NCI-H187 treated with DMSO at 0.1 percent for 48 hours (cell line): ENCODE measurements at places on chromosomes 7 and 10.

DNA sequence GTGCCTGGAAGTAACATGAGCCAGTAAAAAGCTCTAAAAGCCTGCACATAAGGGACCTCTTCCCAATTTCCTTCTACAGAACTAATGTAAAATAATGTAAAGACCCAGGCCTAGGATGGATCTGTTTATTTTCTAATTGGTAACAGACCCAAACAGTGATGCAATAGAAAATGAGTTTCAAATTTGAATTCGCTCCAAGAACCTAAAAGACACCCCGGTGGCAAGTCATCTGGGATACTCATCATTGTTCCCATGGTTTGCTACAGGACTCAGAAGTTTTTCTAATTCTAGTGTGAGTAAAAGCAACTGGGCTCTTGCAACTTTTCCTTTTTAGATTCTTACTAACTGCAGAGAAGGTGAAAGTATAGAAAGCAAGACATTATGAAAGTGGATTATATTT, 271.3 kb upstream of the CACNA2D1 start:
- no peak for DNase-seq

- DNase-seq: no peak
Observed at GRCh38 chr7:104255616-104256015, 47.8 kb upstream of the ORC5 start.

DNA sequence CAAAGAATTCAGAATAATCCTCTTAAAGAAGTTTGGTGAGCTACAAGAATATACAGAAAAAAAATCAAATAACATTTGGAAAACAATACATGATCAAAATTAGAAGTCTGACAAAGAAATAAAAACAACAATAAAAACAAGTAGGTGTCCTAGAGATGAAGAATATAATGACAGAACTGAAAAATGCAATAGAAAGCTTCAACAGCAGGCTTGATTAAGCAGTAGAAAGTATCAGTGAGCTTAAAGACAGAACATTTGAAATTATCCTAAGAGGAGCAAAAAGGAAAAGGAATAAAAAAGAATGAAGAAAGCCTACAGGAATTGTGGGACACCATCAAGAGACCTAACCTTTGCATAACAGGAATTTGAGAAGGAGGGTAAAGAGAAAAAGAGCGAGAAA, 238.8 kb downstream of the ZEB1 start:
- DNase-seq: no peak

DNA sequence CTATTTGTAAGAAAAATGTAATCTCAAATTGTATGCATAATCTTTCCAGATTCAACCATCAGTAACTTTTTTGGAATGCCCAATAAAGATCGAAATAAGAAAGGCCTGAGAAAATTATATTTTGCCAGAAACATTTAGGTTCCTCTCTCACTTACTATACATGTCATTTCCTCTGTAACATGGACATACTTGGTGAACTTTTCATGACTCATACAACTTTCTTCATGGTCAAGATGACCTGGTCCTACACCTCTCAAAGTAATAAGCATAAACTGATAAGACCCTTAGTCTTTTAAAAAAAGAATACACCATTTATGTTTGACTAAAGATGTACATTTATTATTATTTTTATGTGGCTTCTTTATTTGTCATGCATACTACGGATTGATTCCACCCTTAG, 125.3 kb downstream of the REEP3 start:
- DNase-seq: no peak

GRCh38 chr10:69649786-69650550, 19.9 kb downstream of the FAM241B start:
- DNase-seq: no peak

- DNase-seq: no peak
Observed at GRCh38 chr10:118607768-118608354, 12.4 kb upstream of the PRLHR start.

DNA sequence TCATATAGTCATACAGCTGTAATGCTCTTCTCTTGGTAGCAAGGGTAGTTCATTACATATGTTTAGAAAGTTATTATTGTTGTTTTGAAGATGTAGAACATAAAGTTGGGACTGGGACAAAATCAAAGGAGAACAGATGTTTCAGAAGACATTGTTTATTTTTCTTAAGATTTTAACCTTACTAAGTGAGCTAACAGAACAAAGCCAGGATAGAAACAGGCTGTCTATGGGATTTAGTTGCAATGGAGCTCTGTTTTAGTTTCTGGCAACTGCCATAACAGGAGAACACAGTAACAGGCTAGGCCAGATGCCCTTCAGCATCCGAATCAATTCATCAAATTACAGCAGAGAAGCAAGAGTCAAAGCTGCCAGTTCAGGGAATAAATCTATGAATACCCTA, 382.4 kb downstream of the ARL4A start:
- DNase-seq: no peak

GRCh38 chr7:767941-768731, 41.1 kb upstream of the PRKAR1B start:
- DNase-seq: no peak

DNA sequence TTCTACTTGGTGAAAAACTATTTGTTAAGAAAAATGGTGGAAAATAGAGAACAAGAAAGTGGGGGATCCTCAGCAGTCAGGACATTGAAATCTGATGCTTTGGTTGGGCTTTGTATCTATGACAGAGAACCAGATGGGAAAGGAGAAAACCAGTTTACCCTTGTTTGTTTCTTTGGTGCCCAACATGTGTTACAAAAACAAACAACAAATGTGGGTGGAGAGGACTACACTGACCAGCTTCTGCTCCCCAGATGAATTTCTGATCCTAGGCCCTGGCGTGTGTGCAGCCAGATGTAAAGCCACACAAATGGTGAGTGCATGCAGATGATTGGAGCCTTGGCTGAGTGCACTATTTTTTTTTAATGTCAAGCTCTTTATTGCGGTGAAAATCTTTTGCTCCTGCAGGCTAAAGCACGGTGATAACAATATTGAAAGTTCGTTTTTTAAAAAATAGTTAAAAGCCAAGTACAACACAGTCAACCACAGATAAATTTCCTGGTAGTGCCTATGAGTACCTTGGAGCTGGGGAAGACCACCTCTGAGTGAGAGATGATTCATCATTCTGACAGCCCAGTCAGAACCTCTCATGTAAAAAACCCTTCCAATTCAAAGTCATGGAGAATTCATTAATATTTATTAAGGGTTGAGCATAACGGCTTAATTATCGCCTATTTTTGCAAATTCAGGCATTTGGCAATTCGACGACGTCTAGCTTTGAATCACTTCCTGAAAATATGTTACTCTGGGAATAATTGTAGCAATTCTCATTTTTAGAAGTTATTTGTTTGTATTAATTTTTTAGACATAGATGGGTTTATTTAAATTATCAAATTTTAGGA, 163.7 kb downstream of the AGMO start:
- no peak for DNase-seq

DNA sequence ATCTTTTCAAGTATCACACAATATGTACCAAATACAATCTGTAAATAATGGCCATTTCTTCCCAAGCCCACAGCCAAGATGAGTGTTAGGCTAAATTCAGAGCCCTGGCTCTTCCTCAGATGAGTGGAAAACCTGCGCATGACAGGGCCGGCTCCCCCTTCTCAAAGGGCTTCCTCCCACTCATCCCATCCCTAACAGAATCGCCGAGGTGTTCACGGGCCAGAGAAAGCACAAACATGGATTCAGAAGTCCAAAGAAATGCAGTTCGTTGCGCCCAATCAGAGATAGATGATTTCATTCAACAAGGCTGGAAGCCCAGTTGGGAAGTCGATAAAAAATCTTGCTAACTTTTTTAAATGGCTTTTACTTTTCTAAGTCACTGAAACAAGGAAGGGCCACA, 121.8 kb downstream of the UBE2H start:
- DNase-seq: no peak

- DNase-seq: no peak
Observed at GRCh38 chr7:71457846-71458590, 326.1 kb downstream of the GALNT17 start.

GRCh38 chr10:26479766-26480492, 41.8 kb downstream of the APBB1IP start:
- no peak for DNase-seq

- no peak for DNase-seq
Observed at GRCh38 chr7:111855842-111856227, 293.5 kb upstream of the IMMP2L start.

- no peak for DNase-seq
Observed at GRCh38 chr10:129883626-129884397, 80.3 kb downstream of the EBF3 start.

GRCh38 chr10:69866688-69867461, 65.2 kb downstream of the COL13A1 start:
- no peak for DNase-seq

GRCh38 chr10:121325490-121326231, 272.6 kb downstream of the FGFR2 start:
- DNase-seq: no peak

- no peak for DNase-seq
Observed at GRCh38 chr10:91621483-91622113, 11.3 kb downstream of the PPP1R3C start.

DNA sequence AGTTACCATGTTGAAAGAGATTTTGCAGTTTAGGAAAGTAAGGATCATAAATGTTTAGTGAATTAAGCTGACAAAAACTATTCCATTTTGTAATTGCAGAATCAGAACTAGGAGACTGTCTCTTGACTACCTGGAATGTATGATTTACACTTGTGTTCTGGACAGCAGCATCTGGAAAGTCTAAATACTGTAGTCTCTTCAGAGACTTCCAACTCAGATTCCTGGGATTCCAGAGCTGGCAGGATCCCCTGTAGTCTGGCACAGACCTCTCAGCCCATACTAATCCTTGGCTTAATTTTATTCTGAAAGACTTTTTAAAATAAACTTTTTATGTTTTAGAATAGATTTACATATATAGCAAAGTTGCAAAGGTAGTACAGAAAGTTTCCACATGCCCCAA, 452.7 kb downstream of the DPP6 start:
- no peak for DNase-seq

GRCh38 chr10:31754803-31755624, 173.6 kb downstream of the ARHGAP12 start:
- no peak for DNase-seq

DNA sequence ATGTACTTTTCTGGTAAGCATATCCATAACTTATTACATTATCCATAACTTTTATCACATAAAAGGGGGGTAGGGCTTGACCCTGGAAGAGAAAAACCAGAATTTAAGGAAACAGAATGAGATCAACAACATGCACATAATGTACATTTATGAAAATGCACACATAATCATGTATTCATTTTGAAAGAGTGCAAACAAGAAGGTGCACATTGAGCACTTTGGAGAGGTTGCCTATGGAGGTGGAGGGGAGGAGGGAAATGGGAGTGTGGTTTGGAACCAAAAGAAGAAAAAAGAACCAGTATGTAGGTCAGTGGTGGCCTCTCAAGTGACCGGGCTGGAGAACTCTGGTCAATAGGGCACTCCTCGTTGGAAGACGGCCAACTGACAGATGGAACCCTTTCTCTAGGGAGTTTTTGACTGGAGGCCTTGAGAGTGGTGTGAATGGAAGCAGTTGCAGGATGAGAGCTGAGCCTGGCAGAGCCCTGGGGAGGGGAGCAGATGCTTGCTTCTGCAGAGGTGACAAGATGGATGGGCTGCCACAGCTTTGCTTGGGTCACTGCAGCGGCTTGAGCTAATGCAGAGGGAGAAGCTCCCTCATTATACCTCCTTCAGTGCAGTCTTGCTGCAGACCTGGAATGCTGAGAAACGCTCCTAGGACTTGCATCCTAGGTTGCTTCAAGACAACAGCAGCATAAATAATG, 192.7 kb downstream of the SEC23IP start:
- DNase-seq: no peak
